DND-41 (cell line): ENCODE measurements at places on chromosomes 2 and 18.

DNA sequence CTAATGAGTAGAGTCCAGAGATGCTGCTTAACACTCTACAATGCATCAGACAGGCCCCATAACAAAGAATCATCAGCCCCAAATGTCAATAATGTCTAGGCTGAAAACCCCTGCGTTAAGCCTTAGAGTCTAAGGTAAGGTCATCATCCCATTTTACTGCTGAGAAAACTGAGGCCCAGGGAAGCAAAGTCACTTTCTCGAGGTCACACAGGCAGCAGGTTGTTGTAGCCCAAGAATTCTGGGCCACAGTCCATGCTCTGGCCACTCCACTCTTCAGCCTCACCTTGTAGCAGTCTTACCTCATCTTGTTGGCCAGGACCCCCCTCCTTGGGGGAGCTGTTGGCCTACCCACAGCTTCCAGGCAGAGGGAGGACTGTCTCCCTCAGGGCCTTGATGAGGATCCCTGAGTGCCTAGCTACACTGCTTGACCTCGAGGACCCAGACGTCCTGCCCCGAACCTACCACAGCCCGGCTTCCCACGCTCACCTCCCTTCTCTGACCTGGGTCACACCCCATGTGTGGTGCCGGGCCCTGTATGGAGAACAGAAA, 54.4 kb downstream of the SMAD7 start:
- DNase-seq: no peak

GRCh38 chr2:98757904-98758421, 27.0 kb upstream of the MGAT4A start:
- peak; percentile 85 for DNase-seq

- no peak for DNase-seq
These were observed 44.0 kb upstream of the CHMP1B start for GRCh38 chr18:11807233-11807632.

DNA sequence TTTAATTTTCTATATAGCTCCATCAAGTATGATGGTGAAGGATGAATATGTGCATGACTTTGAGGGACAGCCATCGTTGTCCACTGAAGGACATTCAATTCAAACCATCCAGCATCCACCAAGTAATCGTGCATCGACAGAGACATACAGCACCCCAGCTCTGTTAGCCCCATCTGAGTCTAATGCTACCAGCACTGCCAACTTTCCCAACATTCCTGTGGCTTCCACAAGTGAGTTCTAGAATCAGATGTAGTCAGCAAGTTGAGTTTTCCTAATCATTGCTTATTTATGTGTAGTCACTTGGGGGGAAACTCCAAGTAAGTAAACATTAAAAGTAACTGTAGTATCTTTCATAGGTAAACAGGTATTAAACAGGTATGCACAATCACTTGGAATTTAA, 24.8 kb downstream of the SMAD4 start:
- DNase-seq: no peak

- no peak for DNase-seq
These were observed 836.8 kb upstream of the VRK2 start for GRCh38 chr2:57209799-57210198.

GRCh38 chr2:148039783-148040182, 18.9 kb downstream of the MBD5 start:
- no peak for DNase-seq

DNA sequence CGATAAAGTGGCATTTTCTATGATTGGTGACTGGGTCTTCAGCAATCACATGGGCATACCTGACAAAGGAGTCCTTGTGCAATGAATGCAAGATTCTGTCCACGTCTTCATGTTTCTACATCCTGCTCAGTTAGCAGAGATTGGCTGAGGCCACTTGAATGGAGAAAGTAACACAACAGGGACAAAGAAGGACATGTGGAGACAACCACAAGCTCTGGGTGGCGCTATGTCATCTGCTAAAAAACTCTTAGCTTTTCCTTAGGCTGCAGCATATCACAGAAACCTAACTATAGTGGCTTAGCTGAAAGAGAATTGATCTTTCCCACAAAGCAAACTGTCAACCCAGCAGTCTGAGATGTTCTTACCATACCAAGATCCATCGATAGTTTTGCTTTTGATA, 1109.7 kb downstream of the SOCS6 start:
- DNase-seq: no peak

GRCh38 chr2:98369710-98370239, 23.5 kb downstream of the CNGA3 start:
- DNase-seq: no peak

DNA sequence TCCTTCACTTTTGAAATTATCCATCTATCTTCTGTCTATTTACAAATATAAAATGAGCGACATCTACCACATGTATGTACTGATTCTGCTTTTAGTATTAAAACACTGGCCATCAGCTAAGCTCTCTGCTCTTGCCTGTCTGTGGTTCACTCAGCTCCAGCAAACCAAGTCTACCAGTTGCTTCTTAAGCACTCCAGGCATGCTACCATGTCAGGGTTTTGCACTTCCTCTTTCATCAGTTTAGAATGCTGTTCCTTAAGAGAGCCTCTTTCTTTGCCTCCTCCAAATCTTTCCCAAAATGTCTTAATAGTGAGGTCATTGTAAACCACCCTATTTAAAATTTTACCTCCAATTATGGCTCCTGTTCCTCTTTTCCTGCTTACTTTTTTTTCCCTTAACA, 59.5 kb downstream of the SCN3A start:
- DNase-seq: no peak

DNA sequence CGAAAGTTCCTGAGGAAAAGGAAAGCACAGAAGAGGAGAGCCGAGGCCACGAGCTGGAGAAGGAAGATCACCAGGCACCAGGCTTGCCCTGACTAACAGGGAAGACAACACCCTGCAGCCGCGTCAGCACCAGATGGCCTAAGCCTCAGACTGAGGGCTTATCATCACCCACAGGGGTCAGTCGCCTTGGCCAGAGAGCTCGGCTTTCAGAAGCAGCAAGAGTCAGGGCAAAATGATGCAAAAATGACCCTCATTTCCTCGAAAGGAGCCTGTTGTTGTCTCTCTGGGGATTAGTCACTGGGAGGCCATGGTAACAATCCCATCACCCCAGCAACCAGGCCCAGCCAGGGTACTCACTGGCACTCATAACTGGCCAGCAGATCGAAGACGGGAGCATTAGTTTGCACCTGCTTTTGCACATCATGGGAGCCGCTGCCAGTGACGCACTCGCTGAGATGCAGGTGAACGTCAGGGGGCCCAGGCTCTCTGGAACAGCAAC, 42.7 kb upstream of the ZFP36L2 start:
- DNase-seq: no peak

DNA sequence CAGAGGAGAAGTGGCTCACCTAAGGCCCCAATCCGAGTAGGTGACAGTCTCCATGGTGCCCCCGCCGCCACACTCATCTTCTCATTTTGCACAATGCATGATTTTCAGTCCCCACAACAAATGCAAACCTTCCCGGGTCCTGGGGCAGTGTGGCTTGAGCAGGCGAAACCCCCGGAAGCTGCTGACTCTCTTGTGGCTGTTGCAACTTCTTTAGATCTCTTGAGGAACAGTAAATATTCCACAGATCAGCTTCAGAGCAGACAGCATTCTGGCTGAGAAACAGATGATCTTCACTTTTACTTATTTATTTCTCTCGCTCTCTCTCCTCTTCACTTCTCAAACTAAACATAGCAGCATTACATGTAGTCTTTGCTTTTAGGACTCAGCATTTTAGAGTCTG, 51.9 kb downstream of the ASAP2 start:
- peak; percentile 61 for DNase-seq

DNA sequence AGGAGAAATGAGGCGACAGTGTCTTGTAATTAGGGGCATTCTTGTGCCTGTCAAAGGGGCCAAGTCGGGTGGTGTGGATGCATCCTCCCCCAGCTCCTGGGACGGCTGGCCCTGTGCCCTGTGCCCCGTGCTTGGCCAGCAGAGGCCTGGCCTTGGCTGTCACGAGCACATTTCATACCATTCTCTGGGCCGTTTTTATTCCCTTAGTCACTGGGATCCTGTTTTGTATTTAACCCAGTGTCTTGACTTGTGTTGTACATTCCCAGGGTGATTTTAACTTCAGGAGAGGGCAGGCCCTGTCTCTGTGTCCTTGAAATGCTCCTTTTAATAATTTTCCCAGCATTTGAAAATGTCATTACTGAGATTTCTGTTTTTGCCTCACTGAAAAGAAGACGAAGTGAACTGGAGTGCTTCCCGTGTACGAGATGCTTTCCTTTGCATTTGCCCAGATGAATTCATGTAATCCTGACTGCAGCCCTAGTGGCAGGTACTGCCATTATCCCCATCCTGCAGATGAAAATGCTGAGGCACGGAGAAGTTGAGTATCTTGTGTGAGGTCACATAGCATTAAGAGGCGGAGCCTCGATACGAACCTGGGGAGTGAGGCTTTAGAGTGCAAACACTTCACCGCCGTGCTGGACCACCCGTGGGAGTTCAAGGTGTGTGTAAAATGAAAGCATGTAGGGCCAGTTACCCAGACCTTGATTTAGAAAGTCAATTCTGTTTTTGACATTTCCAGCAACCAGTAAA, 57.0 kb downstream of the SH3RF3 start:
- DNase-seq: no peak

DNA sequence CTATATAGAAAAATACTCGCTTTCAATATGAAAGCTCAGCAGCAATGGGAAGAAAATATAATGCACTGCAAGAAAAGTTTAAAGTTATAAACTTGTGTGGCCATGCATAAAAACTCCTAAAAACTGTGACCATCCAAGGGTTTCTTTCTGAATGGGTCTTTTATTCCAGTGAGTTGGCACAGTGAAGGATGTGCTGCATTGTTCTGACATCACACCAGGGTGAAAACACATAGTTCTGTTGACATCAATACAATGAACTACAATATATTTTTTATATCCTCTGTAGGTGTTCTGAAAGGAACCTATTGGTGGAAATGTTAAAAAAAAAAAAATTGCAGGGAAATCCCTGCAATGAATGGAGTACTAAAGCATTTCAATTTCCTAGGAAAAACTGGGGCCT, 80.2 kb downstream of the CDH20 start:
- no peak for DNase-seq

GRCh38 chr2:17805717-17806363, 10.4 kb upstream of the MSGN1 start:
- DNase-seq: no peak

GRCh38 chr18:78772360-78773302, 207.0 kb upstream of the SALL3 start:
- DNase-seq: no peak
